ENCODE measurements at places on chromosomes 11 and 22. TPM values are rescaled to one million over a fixed set of nuclear protein-coding genes. Genes with fewer than 3 reads are reported as not detected.

The B3GAT1 gene
- total RNA-seq: 0.20 TPM

The CATSPERZ gene
- total RNA-seq: not detected

The DBX1 gene
- total RNA-seq: not detected

The HINFP gene
- 21.8 TPM for total RNA-seq

The GNAZ gene
- total RNA-seq: 7.3 TPM

The GLB1L3 gene
- not detected for total RNA-seq

The CSF2RB gene
- not detected for total RNA-seq

The OR52H1 gene
- not detected for total RNA-seq

The ADM gene
- total RNA-seq: 2.0 TPM

The INS gene
- total RNA-seq: not detected

The QSER1 gene
- total RNA-seq: 54.8 TPM

The SPTBN2 gene
- total RNA-seq: 41.3 TPM

The ENTHD1 gene
- not detected for total RNA-seq

The SCN2B gene
- not detected for total RNA-seq

All from Calu3 (cell line).